Psoas muscle (tissue), 8 donors: ENCODE measurements at places on chromosomes 4 and X. TPM values are rescaled to one million over a fixed set of nuclear protein-coding genes. Genes with fewer than 3 reads are reported as not detected.

DNA sequence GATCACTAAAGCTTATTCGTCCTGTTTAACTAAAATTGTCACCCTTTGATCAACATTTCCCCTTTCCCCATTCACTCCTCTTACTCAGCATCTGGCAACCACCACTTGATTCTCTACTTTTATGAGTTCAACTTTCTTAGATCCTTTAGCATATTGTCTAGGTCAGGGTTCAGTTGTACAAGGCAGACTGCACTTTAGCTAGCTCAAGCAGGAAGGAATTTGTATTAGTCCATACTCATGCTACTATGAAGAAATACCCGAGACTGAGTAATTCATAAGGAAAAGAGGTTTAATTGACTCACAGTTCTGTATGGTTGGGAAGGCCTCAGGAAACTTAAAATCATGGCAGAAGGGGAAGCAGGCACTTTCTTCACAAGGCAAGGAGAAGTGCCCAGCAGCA, 44.3 kb downstream of the TASL start:
- DNase-seq, result no peak

DNA sequence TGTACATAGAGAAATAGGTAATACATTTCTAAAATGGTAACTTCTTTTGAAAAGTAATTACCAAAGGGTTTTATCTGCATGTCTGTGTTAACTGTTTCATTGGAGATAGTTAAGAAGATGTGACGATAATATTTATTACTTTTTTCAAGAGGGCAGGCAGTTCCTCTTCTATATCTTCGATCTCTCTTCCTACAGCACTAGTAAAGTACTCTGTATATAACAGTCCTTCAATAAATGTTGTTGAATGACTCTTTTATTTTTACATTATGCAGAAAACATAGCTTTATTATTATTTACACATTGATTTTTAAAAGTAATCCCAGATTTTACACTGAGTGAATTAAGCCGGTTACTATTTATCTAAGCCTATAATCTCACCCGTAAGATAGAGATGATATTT, 51.8 kb downstream of the TMPRSS11E start:
- DNase-seq, result no peak

GRCh38 chr4:184386271-184386781, 88.0 kb downstream of the IRF2 start:
- DNase-seq, result no peak

- no peak for DNase-seq
Measured at GRCh38 chr4:169774466-169775445, 17.0 kb upstream of the HPF1 start.

DNA sequence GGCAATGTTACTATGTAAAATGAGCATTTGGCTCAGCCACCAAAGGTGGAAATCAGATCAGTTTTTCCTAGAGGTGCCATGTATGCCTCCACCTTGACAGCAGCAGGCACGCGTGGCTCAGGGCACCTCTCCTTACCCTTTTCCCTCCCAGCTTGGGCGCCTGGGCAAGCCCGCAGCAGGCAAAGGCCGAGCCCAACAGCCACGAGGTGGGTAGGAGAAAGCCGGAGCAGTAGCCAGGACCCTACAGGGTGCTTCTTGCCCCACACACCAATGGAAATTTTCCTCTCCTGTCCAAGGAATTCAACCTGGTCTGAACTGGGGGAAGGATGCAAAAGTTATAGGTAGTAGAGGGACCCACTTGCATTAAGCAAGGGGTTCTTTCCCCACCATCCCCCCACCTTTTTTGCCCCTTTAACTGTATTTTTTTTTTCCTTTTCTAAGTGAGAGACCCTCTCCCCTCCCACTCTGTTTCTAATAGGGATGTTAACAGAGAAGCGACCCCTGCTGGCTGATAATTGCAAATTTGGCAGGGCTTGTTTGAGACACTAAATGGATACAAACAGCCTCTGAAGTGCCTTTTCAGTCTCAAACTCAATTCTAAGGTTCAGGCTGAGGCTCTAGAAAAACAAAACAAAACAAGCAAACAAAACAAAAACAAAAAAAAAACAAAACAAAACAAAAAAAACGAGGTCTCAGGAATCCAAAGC, 895.1 kb downstream of the PCDH18 start:
- peak; percentile 44 for DNase-seq

DNA sequence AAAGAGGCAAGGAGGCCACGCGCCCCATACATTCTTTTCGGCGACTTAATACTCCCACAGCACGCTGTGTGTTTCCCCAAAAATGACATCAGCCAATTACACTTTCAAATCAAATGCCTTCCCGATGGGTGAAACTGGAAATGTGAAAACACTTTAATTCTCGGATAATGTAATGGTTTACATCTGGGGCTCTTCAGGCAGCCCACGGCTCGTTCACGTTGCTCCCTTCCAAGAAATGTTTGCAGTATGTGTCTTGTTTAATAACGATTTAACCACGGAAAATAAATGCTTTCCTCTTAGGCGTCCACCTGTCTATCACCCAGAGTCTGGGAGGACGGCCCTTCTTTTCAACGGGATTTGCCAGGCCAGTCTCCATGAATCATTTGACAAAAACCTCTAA, 272.5 kb downstream of the SHOX start:
- no peak for DNase-seq

- no peak for DNase-seq
Measured at GRCh38 chr4:26723216-26723615, 137.4 kb upstream of the STIM2 start.

- no peak for DNase-seq
Measured at GRCh38 chr4:8441499-8442091, 1.0 kb downstream of the TRMT44 start.

- no peak for DNase-seq
Measured at GRCh38 chr4:87067124-87067885, 132.5 kb downstream of the AFF1 start.

DNA sequence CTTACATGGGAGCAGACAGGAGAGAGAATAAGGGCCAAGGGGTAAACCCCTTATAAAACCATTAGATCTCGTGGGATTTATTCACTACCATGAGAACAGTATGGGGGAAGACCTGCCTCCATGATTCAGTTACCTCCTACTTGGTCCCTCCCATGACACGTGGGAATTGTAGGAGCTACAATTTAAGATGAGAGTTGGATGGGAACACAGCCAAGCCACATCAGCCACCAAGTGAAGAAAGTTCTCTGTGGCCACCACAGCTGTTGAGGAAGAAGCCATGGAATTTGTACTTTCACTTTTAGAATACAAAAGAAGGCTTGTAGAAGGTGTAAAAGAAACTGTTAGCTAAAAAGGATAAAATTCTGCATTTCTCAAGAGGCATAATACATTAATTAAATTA, 67.0 kb upstream of the CXorf51A start:
- DNase-seq, result no peak

DNA sequence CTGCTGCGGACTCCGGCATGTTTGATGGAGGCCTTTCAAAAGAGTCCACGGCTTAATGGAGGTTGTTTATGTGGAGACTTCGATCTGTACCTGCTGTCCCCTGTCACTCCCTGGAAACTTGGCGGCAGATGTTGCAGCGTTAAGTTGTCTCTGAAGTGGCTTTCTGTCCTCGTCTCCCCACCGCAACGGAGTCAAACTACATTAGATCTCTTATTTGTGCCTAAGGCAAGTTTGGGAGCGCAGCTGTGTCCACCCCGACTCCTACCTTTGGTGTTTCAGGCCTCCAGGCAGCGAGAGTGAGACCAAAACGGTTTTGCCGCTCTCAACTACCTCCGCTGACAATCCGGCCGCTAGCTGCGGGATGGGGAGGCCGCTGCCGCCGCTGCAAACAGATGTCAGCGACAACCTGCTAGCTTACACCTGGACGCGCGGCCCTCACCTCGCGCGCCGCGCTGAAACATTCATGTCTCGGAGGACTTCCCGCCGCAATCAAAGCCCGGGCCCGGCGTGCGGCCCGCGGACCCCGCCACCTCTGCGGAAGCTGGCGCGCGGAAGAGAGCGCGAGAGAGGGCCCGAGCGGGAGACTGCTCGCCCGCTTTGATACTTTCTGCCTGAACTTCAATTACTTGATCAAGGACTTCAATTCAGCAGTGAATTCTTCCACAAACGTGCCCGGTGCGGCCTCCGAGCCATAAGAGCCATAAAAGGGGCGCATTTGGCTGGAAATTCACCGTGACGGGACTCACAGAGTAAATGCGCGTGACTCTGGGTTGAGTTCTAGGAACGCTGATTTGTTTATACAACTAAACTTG, 108.4 kb downstream of the ANTXR2 start:
- DNase-seq, result no peak

DNA sequence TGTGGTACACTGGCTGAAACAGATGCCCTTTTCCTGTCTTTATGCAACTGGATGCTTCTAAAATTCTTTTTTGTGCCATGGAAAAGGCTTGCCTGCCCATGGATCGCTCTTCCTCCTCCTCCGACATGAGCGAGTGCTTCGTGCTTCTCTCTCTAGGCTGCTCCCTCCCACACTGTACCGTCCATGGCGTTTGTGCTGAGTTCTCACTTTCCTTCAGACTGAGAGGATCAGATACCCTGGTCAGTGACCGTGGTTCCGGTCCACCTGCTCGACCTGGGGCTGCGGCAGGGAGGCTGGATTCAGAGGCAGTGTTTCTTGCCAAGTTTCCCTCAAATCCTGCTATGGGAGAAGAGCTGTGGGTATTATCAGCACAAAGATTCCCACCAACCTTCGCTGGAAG, 10.2 kb upstream of the CLDN24 start:
- no peak for DNase-seq

DNA sequence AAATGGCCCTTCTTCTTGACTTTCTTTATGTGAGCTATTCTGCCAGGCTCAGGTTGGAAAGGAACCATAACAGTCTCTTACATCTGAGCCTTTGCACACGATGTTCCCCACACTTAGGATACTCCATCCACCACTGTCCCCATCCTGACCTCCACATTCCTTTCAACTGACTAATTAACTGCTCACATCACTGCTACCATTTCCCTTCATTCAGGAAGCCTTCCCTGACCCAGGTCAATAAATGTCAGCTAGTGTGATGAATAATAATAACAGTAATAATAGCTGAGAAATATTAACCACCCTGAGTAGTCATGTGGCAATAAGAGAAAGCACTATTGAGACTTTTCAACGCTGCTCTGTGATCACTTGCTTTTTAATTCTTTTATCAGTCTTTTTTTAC, 291.7 kb downstream of the KCNIP4 start:
- DNase-seq, result no peak

GRCh38 chr4:96729641-96730040, 889.7 kb downstream of the PDHA2 start:
- no peak for DNase-seq

GRCh38 chr4:145934434-145935047, 4.1 kb downstream of the ZNF827 start:
- DNase-seq, result no peak

GRCh38 chr4:73684097-73684496, 56.3 kb upstream of the CXCL8 start:
- no peak for DNase-seq

- peak; percentile 77 for DNase-seq
Measured at GRCh38 chrX:100636321-100636991, at the start of gene TSPAN6. Gene TSPAN6, minus strand, starts transcription at chrX:100636806. Its CDS starts 112 bp downstream, at chrX:100636694.

The SHOX gene
- total RNA-seq, result not detected

The ETDA gene
- total RNA-seq, result not detected

The STX18 gene
- total RNA-seq, result 12.1 TPM
